Retina (tissue), 1 donor: ENCODE measurements at places on chromosomes 3 and 15.

DNA sequence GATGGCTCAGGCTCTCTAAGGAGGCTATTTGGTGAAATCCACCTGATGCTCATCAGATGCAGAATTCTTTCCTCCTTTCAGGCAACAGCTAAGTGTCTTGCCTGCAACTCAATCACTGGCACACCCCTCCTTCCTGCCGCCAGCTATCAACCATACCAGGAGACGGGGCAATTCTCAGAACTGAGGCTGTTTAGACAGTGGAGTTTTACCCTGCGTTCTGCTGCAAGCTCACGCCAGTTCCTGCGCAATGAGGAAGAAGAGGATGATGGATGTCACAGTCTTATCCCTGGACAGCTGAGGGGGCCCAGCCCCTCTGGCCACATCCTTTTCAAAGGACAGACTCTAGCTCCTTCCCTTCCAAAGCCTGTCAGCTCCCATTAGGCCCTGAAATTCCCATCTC is 7.0 kb upstream of the MANF start:
- no peak for DNase-seq

GRCh38 chr3:104066658-104067057 is 1300.1 kb upstream of the ALCAM start:
- DNase-seq: no peak

GRCh38 chr3:121493431-121493830 is 52.4 kb downstream of the POLQ start:
- no peak for DNase-seq

GRCh38 chr3:49158792-49159191 is 7.3 kb downstream of the CCDC71 start:
- no peak for DNase-seq

GRCh38 chr3:102089239-102089638 is 239.9 kb downstream of the NFKBIZ start:
- DNase-seq: peak; percentile 12

DNA sequence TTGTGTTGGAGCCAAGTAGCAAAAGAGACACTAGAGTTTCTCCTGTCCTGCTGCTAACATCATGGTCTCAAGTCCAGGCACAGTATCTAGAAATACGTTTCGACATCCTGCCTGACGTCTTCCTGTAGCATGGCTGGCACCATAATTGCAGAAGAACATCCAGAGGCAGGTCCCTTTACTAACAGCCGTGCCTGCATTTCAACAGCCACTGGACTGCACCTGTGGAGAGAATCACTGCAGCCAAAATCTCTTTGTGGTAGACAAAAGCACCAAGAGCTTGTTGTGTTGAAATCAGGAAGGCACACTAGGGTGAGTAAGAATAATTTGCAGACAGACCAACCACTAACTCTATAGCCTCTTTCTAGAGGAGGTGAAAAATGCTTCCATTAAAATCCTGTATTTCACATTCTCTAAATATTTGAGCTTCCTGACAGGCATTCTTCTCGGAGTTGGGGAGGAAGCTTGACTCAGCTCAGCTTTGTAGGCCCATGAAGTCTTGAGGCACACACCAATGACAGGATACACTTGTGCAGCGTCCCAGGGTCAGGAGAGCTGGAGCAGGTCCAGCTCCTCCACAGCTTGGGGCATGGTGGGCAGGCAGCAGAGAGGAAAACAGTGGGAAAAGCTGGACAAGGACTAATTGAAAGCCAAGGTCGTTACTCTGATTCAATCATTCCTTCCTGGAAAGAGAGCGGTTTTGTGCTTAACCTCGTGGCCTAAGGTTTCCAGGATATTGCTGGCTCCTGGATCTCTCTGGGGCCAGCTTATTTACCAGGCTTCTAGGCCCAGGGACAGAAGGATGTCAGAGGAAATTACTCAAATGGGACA is 244.9 kb downstream of the FAM43A start:
- no peak for DNase-seq

GRCh38 chr3:195847055-195847950 is 35.6 kb upstream of the MUC4 start:
- no peak for DNase-seq

DNA sequence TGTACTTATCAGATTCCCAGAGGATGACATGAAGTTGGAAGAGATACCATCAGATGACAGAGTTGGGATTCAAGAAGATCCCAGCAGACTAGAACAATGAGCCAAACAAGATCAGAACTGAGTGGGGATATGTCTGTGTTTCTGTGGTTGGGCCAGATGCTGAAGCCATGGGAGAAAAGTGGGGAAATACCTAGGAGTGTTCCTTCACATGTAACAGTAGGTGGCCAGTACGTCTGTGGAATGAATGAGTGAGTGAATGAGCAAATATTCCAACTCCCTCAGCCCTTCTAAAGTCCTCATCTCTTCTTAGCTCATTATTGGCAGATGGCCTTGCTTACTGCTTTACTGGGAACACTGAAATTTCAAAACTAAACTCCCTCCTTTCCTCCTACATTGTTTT is 32.2 kb upstream of the GREM1 start:
- no peak for DNase-seq

DNA sequence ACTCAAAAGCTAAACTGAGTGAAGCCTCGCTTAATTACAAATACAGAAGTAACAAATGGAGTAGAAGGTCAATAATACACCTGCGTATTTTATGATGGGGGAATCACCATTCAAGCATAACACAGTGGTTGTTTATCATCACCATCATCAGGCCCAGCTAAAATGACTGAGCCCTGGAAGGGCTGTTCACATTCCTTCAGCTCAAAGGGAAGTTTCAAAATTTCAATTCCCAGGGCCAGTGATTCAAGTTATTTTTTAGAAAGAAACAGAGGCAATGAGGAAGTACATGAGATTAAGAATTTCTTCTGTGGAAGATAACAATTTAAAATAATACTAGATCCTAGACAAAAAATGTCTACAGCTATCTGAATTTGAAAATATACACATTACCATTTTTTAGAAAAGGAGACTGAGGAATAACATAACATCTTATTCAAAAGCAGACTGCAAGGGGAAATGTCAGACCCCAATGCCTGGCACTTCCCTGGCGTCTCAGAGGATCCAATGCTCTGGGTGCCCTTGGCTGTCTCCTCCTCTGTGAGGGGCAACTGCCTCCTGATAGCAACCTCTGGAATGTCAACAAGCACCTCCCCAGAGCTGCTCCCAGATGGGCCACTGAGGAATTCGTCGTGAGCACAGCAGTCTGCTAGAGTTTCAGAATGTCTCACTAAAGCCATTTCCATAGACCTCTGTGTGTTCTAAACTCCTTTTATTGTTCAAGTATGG is 22.8 kb downstream of the EHD4 start:
- no peak for DNase-seq

- no peak for DNase-seq
These were observed 474.1 kb upstream of the KCNMB2 start for GRCh38 chr3:178062126-178062525.

- DNase-seq: no peak
These were observed 245.4 kb downstream of the ULK4 start for GRCh38 chr3:41716471-41716870.

- no peak for DNase-seq
These were observed 148.8 kb downstream of the ALDH1A2 start for GRCh38 chr15:57916695-57917094.

GRCh38 chr3:101377209-101377608 is 56.8 kb upstream of the IMPG2 start:
- DNase-seq: no peak

DNA sequence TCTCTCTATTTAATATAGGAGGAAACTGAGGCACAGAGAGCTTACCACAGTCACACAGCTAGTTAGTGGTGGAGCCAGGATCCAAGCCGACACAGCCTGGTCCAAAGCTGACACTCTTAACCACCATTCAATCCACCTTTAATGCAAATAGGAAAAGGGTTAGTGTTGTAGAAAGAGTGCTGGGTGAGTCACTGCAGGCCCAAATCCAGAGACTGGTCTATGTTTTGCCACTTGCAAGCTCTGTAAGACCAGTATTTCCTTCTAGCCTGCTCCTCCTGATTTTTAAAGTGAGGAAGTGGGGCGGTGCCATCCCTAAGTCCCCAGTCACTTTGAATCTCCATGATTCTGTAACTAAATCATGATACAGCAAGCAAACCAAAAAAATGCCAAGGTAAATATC is 111.0 kb downstream of the MECOM start:
- no peak for DNase-seq

- no peak for DNase-seq
These were observed 25.0 kb upstream of the KLF13 start for GRCh38 chr15:31301673-31301990.

- no peak for DNase-seq
These were observed 595.1 kb downstream of the TUSC7 start for GRCh38 chr3:117304681-117305080.

DNA sequence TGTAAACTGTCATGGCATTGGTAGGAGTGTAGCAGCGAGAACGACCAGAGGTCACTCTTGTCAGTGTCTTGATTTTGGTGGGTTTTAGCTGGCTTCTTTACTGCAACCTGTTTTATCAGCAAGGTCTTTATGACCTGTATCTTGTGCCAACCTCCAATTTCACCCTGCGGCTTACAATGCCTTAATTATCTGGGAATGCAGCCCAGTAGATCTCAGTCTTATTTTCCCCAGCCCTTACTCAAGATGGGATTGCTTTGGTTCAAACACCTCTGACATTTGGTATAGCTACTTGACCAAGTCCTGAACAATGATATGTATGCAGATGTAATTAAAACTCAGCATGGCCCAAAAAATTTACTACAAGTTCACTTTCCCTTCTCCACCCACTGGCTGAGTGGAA is 388.4 kb downstream of the RSL24D1 start:
- DNase-seq: no peak

GRCh38 chr15:82298520-82298919 is 35.9 kb downstream of the SAXO2 start:
- DNase-seq: peak; percentile 80

DNA sequence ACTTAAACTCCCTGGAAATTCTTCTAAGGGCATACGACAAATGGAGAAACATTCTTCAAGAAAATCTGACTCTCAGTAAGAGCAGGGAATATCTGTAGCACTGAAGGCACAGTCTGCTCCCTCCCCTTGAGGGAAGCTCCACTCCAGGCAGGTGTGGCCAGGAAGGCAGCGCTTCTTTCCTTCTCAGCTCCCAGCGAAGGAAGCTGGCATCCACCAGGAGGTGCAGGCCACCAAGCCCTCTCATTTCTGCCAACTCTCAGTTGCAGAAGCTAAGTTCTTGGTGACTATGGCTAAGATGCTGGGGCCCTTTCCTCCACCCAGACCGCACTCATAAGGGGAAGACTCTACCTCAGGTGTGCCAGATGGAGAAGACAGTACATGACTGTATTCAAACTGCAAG is 37.7 kb upstream of the SLC41A3 start:
- no peak for DNase-seq
